Sigmoid colon (tissue), 7 donors: ENCODE measurements at places on chromosomes 12 and 14. TPM values are rescaled to one million over a fixed set of nuclear protein-coding genes. Genes with fewer than 3 reads are reported as not detected.

The ARHGEF25 gene
- total RNA-seq = 108 TPM

GRCh38 chr12:22272335-22273151 lies 62.0 kb downstream of the ST8SIA1 start:
- peaks cover 30% of the 10 kb centered on the region for H3K4me1 ChIP-seq
- no peak overlapping the region for H3K4me3 ChIP-seq
- no peak for DNase-seq
- no peak overlapping the region for H3K27ac ChIP-seq

The PLEKHD1 gene
- total RNA-seq = under 0.01 TPM

The ATP5MC2 gene
- total RNA-seq = 548 TPM

- no peaks in the 10 kb centered on the region for H3K4me1 ChIP-seq
- H3K27ac ChIP-seq = no peak overlapping the region
- H3K36me3 ChIP-seq = no peaks in the 10 kb centered on the region
- no peaks in the 10 kb centered on the region for H3K27me3 ChIP-seq
- H3K4me3 ChIP-seq = no peak overlapping the region
Measured at GRCh38 chr12:4984344-4984743, 59.3 kb upstream of the KCNA5 start.

The LMNTD1 gene
- total RNA-seq = 1.5 TPM

DNA sequence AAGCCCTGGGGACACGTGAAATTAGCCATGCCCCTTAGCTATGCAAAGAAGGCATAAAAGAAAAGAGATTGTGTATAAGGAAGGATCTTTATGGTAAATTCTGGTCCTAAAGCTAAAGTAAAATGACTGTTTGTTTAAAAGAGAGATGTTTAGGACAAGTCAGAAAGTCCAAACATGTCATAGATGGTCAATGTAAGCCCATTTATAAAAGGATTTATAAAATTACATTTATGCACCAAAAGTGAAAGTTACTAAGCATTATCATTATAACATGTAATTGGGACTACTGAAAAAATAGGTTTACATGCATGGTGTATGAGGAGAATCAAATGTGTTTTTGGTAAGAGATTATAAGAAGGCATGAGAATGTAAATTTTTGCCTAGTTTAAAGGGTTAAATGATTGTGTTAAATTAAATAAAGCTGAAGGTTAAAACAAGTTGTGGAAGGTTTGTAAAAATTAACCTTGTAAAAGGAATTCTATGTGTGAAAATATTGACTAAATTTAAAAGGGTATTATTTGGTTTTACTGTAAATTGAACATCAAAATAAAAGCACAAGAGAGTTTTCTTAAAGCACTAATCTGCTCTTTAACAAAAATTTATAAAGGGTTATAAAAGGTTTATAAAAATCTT lies 50.4 kb upstream of the TSPAN8 start:
- no peak for DNase-seq
- no peaks in the 10 kb centered on the region for H3K4me1 ChIP-seq
- no peak overlapping the region for H3K27ac ChIP-seq

The LRP1-AS gene
- not detected for total RNA-seq

The ERG28 gene
- total RNA-seq = 8.6 TPM

GRCh38 chr12:96497855-96498254 lies 8.5 kb downstream of the CFAP54 start:
- H3K27ac ChIP-seq = no peak overlapping the region
- no peak for DNase-seq
- peaks cover 10% of the 10 kb centered on the region for H3K4me1 ChIP-seq
- H3K27me3 ChIP-seq = no peaks in the 10 kb centered on the region
- H3K36me3 ChIP-seq = no peaks in the 10 kb centered on the region

DNA sequence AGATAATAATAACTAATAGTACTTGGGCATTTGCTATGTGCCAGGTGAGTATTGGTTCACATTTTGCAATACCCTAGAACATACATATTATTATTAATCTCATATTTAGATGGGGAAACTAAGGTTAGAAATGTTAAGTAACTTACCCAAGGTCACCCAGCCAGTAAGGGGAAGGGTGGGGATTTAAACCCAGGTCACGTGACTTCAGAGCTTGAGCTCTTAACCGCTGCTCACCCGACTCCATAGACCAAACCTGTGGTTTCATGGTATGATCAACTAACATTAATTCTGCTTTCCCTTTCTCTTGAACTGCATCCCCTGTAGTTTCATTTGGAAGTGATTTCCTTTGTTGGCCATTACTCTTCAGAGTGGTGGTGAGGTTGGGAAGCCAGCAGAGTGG lies 242.3 kb downstream of the NRXN3 start:
- no peak overlapping the region for H3K27ac ChIP-seq
- no peaks in the 10 kb centered on the region for H3K36me3 ChIP-seq
- no peaks in the 10 kb centered on the region for H3K4me1 ChIP-seq
- no peak for DNase-seq
- no peaks in the 10 kb centered on the region for H3K27me3 ChIP-seq
- H3K4me3 ChIP-seq = no peak overlapping the region

The DACT1 gene
- total RNA-seq = 16.1 TPM

DNA sequence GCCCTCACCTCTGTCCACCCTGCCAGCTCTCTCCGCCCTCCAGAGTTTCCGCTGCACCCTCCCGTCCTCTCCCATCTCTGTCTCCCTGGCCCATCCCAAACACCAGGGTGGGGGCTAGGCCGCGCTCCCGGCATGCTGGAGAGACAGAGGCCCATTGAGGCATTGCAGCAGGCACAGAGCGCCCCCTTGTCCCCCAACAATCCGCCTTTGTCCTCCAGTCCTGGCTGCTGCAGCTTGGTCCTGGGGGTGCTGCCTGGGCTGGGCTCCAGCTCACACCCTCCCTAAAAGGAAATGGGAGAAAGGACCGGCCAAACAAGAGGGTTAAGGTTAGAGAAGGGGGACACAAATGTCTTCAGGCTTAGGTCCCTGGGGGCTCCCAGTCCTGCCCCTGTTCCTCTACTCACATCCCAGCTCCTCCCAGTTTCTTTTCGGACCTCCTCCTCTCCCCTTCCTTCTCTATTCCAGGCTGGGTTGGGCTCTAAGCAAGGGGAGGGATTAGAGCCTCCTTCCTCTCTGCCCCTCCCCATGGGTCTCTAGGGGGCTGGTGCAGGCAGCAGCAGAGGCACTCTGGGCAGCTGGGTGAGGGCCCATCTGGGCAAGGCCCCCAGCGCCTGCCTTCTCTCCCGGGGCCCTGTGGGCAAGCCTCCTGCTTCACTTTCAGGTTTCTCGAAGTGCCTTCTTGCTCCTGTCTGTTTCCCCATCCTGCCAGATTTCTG lies at the start of gene CMTM5:
Gene CMTM5, plus strand, starts transcription at position 565 of the 716 bp plus-strand sequence. CDS start 206 bp downstream, outside the sequence.
- no peaks in the 10 kb centered on the region for H3K27me3 ChIP-seq
- peak within 1 kb of the TSS; percentile 29 for H3K4me3 ChIP-seq
- H3K36me3 ChIP-seq = no peaks in the 10 kb centered on the region
- DNase-seq = peak; percentile 80
- H3K27ac ChIP-seq = peak within 1 kb of the TSS; percentile 63
- no peaks in the 10 kb centered on the region for H3K4me1 ChIP-seq

DNA sequence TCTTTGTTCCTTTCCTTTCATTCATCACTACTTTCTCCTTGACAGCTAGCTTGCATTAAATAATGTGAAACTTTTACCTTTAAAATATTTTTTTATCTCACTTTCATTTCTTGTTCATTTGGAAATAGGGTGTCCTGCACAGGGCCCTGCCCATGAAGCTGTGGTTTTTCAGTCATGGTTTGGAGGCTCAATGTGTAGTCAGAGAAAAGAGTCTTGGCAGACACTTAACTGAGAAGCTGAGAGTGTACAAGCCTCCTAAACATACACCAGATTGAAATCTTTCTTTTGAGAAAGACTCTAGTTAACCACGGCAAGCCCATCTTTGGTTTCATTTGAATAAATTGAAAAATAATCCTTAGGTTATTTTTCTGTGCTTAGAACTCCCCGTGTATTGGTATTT lies 74.2 kb downstream of the KICS2 start:
- no peak for DNase-seq
- H3K27me3 ChIP-seq = no peaks in the 10 kb centered on the region
- no peak overlapping the region for H3K4me3 ChIP-seq
- H3K27ac ChIP-seq = no peak overlapping the region
- H3K36me3 ChIP-seq = no peaks in the 10 kb centered on the region
- H3K4me1 ChIP-seq = no peaks in the 10 kb centered on the region

DNA sequence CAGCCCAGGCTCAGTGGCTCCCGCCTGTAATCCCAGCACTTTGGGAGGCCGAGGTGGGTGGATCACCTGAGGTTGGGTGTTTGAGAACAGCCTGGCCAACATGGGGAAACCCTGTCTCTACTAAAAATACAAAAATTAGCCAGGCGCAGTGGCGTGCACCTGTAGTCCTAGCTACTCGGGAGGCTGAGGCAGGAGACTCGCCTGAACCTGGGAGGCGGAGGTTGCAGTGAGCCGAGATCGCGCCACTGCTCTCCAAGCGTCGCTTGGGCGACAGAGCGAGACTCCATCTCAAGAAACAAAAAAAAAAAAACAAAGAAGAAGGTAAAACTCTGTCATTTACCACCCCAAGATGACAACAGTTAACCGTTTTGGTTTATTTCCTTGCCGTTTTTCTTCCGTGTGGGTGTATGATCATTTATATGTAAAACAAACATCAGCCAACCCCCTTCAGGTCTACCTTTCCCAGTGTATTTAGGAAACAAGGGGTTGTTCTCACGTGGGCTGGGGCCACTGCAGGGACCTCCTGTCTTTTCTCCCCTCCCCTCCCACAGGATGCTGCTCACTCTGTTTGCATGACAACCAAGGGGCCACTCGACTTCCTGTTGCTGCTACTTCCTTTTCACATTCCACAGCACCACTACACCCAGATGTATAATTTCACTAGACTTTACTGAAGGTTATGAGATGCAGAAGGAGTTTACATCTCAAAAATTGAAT lies 13.6 kb downstream of the TTC9 start:
- H3K27me3 ChIP-seq = no peaks in the 10 kb centered on the region
- H3K27ac ChIP-seq = no peak overlapping the region
- DNase-seq = no peak
- no peaks in the 10 kb centered on the region for H3K4me1 ChIP-seq

- H3K27ac ChIP-seq = no peak overlapping the region
- no peak for DNase-seq
- no peaks in the 10 kb centered on the region for H3K27me3 ChIP-seq
- no peaks in the 10 kb centered on the region for H3K36me3 ChIP-seq
- no peaks in the 10 kb centered on the region for H3K4me1 ChIP-seq
Measured at GRCh38 chr14:22794551-22794951, 20.7 kb downstream of the SLC7A7 start.

GRCh38 chr14:77478029-77478428 lies 20.1 kb downstream of the AHSA1 start:
- peak; percentile 45 for DNase-seq
- no peaks in the 10 kb centered on the region for H3K4me1 ChIP-seq
- no peaks in the 10 kb centered on the region for H3K27me3 ChIP-seq
- H3K27ac ChIP-seq = no peak overlapping the region
- no peaks in the 10 kb centered on the region for H3K36me3 ChIP-seq

GRCh38 chr14:71130491-71131179 lies 223.4 kb downstream of the PCNX1 start:
- no peaks in the 10 kb centered on the region for H3K4me1 ChIP-seq
- DNase-seq = no peak
- no peaks in the 10 kb centered on the region for H3K27me3 ChIP-seq
- H3K4me3 ChIP-seq = no peak overlapping the region

DNA sequence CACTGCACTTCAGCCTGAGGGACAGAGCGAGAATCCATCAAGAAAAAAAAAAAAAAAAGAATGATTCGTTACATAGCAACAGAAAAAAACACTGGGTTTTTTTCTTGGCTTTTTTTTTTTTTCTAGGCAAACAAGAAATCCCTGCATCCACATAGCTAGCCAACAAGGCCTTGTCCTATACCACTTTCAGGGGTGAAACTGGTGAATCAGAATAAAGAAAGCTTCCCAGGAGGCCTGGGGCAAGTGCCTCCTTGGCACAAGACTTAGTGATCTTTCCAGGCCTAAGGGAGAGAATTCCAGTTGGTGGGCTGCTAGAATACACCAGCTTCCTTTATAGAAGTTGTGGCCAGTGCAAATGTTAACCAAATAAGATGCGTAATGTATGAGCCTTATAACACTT lies 90.0 kb downstream of the VCPKMT start:
- H3K27ac ChIP-seq = no peak overlapping the region
- H3K4me1 ChIP-seq = peaks cover 18% of the 10 kb centered on the region
- no peaks in the 10 kb centered on the region for H3K27me3 ChIP-seq
- no peak overlapping the region for H3K4me3 ChIP-seq

- H3K4me3 ChIP-seq = no peak overlapping the region
- no peaks in the 10 kb centered on the region for H3K27me3 ChIP-seq
- H3K27ac ChIP-seq = peak overlapping the region; percentile 65
- H3K36me3 ChIP-seq = peaks cover 86% of the 10 kb centered on the region
- H3K4me1 ChIP-seq = peaks cover 27% of the 10 kb centered on the region
Measured at GRCh38 chr12:120720234-120720986, 5.2 kb upstream of the ACADS start.

GRCh38 chr12:85182699-85183098 lies 97.3 kb upstream of the ALX1 start:
- no peak overlapping the region for H3K4me3 ChIP-seq
- H3K27ac ChIP-seq = no peak overlapping the region
- H3K27me3 ChIP-seq = no peaks in the 10 kb centered on the region
- H3K4me1 ChIP-seq = no peaks in the 10 kb centered on the region

DNA sequence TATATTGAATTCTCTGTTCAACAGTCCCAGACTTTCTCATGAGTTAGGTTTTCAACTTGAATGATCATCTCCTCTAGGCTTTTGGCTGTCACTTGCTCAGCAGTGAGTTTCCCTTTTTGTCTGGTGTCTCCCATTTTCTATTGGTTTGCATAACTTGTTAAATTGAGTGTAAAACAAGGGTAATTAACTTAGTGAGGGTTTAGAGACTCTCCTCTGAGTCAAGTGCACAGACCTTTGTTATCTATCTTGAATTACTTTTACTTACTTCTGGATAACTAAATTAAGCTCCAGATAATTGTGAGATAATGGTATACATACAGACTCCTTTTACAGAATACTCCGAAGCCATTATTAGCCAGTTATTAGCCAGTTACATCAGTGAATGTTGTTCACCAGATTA lies 22.0 kb downstream of the MLXIP start:
- H3K27me3 ChIP-seq = no peaks in the 10 kb centered on the region
- no peak overlapping the region for H3K4me3 ChIP-seq
- no peak overlapping the region for H3K27ac ChIP-seq

- no peak overlapping the region for H3K4me3 ChIP-seq
- peaks cover 28% of the 10 kb centered on the region for H3K4me1 ChIP-seq
- no peaks in the 10 kb centered on the region for H3K36me3 ChIP-seq
- H3K27ac ChIP-seq = no peak overlapping the region
Measured at GRCh38 chr14:93752980-93753561, 35.2 kb downstream of the PRIMA1 start.
